ENCODE measurements at places on chromosomes 7 and 10.

GRCh38 chr7:6389728-6390127 lies 58.0 kb downstream of the DAGLB start:
- no peak for DNase-seq

DNA sequence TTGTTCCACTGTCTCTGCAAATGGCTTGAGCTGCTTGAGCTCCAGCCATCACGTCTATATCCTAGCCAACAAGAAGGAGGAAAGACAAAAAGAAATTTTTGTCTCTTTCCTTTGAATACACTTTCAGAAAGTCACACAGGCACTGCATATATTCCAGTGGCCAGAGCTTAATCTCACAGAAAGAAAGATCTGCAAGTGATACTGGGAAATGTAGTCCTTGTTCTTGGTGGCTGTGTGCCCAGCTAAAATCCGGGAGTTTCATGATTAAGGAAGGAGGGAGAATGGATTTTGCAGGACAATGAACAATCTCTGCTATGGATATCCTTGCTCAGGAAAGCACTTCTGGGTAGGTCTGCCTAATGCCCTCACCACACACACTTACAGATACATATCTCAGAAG lies 19.5 kb upstream of the DLG5 start:
- no peak for DNase-seq

DNA sequence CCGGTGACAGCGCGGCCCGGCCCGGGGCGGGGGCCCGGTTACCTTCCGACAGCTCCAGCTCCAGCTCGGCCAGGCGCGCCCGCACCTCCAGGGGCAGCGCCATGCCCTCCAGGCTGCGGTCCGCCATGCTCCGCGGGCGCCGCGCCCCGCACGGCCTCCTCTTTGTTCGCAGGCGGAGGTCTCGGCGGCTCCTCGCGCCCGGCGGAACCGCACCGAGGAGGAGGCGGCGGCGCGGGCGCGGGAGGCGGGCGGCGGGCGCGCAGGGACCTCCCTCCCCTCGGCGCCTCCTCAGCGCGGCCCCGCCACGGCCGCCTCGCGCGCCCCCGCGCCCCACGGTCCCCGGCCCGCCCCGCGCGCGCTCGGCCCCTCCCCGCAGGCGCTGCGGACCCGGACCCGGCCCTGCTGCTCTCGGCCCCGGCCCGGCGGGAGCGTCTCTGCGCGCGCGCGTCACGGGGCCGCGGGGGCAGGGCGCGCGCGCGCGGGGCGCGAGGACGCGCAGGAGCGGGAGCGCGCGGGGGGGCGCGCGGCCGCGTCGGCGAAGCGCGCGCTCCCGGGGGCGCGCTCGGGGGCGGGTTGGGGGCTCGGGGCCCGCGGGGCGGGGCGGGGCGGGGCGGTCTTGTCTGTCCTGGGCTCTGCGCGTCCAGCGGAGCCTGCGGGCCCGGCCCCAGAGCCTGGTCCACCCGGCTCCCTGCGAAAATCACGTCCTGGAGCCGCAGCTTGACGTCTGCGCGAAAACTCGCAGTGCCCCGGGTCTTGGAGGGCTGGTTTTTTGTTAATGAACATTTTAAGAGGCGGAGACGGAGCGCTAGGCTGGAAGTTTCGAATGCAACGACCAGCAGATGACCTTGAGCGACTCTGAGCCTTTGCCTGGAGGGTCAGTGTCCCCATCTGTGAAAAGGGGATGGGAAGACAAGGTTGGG lies at the start of gene DIP2C:
Gene DIP2C, minus strand, starts transcription at position 217 of the 920 bp plus-strand sequence. Its CDS starts 90 bp downstream, at position 127.
- no peak for DNase-seq

GRCh38 chr7:103432712-103433111 lies 13.3 kb downstream of the SLC26A5 start:
- DNase-seq, result no peak

DNA sequence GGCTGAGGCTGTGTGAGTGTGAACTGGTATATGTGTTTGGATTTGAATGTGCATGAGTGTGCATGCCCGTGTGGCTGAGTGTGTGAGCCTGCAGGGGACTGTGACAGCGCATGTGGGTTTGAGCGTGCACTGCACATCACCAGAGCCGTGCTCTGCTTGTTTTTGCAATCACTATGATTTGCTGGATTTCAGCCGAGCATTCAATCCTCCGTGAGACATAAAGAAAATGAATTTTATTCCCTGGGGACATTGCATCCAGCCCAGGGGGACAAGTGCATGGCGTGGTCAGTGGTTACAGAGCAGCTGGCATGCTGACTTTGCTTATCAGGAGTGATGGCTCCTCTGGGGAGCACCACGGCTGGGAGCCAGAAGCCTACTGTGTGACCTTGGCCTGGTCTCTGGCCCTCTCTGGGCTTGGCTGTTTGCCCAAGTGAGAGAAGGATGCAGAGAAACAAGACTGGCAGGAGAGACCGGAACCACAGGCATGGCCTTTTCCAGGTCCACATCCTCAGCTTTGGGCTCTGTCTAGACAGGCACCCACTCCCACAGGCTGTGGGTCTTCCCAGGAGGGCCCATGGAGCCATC lies 160.2 kb upstream of the UNC5B start:
- DNase-seq, result no peak

DNA sequence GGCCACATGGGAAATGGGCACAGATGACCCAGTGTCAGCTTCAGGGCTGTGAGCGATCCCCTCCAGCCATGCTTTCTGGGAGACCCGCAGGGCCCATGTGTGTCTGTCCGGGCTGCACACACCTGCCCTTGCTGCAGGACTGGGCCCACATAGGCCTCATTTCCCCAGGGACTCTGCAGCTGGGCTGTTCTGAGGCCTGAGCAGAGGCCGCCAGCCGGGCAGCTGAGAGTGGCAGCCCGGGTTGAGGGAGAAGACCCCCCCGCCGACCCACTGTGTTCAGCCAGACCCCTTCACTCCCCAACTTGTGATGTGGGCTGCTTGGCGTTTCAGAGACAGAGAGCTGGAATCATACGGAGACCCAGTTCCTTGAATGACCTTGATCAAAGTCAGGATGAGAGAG lies 50.1 kb upstream of the DPYSL4 start:
- no peak for DNase-seq

- no peak for DNase-seq
These were observed at the start of gene SLC18A2 for GRCh38 chr10:117240621-117241529. Gene SLC18A2, plus strand, starts transcription at chr10:117241114. Its CDS starts 580 bp downstream, at chr10:117241694.

DNA sequence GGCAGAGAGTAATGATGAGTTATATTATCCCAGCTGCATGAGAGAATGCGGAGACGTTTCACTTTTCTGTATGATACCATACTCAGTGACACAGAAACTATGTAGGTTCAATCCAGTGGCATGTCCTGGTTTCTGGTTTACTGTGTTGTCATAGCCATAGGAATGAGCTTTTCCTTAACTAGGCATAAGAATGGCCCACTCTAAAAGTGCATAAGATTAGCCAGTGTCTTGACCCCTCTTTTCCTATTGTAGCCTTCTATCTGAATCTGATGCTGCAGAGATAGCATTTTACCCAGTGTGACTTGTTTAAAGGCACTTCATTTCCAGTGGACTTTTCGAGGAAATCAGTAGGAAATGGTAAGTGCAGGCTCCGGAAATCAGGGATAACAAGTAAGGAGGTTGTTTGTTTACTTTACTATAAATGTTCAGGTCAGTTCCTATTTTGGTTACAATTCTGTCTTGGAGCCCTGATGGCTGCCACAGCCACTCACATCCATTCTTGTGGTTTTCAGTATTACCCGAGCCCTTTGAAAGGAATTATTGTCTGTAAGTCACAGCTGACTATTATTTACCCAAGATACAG lies 70.5 kb downstream of the SEMA3A start:
- DNase-seq, result no peak

DNA sequence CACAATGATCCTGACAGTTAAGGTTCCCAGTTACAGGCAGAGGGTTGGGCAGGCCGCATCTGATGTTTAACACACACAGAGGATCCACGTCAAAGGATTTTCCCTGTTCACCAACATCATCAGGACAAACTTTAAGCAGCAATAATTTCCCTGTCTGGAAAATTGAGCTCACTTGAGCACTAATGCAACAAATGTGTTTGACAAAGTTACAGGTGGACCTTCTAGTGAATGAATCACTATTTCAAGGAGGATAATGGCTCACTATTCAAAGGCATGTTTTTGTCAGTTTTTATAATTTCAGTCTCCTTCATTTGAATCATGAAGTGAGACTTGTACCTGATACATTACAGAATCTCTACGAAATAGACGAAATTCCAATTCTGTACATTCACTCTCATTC lies 127.3 kb downstream of the DIP2C start:
- no peak for DNase-seq

DNA sequence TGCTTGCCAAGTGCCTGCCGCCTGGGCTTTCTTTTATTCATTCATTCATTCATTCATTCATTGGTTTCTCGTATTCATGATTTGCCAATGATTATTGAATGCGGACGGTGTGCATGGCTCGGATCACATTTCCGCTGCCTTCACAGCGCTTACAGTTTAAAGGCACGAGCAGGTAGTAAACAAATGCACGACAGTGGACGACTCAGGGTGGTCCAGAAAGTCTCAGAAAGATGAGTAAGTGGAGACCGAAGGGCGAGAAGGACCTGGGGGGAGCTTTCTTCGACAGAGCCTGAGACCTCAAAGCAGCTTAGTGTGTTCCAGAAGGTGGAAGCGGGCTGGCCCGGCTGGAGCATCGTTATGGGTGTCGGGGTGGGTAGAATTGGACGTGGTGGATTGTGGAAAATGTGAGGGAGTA lies 506 bp downstream of the MCM10 start:
- DNase-seq, result no peak

DNA sequence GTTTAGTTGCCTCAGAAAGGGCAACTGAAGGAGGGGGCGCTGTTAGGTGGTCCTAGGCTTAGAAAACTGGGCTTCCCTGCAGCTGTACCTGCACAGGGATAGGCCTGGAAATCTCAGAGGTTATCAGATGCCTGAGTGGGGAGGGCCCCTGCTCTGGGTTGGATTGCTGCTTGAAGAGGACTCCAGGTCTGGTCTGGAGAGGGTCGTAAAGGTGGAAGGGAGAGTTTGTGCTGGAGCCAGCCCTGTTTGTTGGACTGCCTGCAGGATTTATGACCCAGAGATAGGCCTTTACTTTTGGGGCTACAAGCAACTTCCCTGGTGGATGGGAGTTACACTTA lies 765.9 kb downstream of the GRID1 start:
- no peak for DNase-seq

- DNase-seq, result no peak
These were observed 1246.7 kb upstream of the SORCS1 start for GRCh38 chr10:108411206-108411605.

GRCh38 chr7:36894190-36894589 lies 169.9 kb upstream of the AOAH start:
- DNase-seq, result no peak

- peak; percentile 35 for DNase-seq
These were observed 87.1 kb downstream of the CYP26A1 start for GRCh38 chr10:93160829-93161228.

- DNase-seq, result no peak
These were observed 66.3 kb downstream of the CYTH3 start for GRCh38 chr7:6205971-6206660.

DNA sequence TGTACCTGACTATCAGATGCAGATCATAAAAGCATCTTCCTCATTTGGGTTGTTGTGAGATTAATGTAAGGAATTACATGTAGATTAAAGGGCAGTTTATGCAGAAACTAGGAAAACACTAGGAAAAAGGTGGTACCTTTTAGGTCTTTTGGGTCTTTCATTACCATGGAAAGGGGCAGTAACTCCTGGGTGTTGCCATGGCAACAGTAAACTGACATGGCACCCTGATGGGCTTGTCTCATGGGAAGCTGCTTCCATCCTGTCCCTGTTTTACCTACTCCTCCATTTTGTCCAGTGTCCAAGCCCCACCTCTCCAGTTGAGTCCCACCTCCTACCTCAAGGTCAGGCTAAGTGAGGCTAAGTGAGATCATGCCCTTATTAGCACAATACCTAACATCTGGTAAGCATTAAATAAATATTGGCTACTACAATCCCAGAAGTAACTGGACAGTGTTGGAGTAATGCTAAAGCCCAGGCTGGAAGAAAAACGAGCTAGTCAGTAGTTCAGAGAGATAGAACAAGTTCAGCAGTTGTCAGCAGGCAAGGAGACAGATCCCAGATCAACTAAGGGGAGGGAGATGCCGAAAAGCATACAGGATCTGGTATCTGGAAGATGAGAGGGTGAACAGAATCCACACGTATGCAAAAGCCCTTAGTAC lies 240.0 kb upstream of the AUTS2 start:
- DNase-seq, result no peak

GRCh38 chr7:150716368-150716767 lies at the start of gene GIMAP1:
Gene GIMAP1, plus strand, starts transcription at chr7:150716613. Its CDS starts 2,435 bp downstream, at chr7:150719048.
- peak; percentile 56 for DNase-seq

DNA sequence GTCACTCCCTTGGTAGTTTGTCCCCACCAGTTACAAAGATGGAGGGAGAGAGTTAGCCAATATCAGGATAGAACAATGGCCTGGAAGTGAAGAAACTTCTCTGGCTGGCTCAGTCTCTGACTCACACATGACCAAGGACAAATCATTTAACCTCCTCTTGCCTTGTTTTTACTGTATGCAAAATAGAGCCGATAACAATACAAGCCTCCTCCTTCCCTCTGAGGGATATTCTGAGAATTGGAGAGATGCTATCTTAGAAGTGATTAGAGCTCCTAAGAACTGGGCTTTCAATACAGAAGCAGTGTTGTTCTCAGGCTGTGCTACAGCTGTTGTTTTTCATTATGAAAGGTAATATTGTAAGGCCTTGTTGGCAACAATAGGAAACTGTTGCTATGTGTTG lies 87.7 kb upstream of the EGR2 start:
- DNase-seq, result no peak

DNA sequence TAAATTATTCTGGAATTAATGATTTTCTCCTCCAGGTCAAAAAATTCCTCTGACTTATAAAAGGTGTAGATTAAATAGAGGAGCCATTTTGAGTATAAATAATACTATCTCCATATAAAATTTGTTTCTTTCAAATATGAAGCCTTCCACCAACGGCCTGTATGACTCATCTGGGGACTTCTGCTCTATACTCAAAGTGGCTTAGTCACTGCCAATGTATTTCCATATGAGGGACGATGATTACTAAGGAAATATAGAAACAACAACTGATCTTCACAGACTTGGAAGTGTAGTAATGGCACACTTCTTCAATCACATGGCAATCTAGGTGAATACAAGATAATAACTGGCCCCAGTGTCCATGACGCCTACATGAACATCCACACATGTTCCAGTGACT lies 335.6 kb upstream of the HGF start:
- DNase-seq, result no peak

GRCh38 chr10:119388849-119389345 lies 153.6 kb downstream of the RGS10 start:
- no peak for DNase-seq

DNA sequence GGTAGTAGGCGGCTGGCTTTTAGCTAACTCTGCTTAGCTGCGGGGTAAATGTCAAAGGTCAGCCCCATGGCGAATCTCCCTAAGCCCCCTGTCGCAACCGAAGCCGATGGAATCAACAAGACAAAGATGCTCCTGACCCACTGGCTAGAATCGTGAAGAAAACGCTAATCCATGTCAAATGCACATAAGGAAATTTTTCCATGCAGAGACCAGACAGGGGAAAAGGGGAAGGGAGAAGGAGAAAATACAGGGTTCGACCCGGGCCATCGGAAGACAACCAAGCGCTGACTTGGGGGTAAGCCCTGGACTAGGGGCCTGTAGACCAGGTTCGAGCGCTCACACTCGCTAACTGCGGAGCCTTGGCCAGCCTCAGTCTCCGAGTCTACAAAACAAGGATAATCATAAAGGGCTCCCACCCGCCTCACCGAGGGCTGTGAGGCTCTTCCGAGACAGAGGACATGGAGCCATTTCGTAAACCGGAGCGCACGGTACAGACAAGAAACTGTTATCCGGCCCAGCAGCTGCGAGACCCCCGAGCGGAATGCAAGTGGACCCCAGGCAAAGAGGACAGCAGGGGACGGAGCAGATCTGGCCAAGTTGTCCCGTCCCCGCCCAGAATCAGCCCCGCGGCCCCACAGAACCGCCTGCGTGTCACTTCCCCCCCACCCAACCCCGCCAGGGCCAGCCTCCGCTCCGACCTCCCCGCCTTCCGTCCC lies 507 bp downstream of the SAR1A start:
- no peak for DNase-seq

All from CD4-positive, alpha-beta T cell treated with Interleukin-1 beta for 1 hour (primary cell).